Hematopoietic multipotent progenitor cell treated with erythropoietin and hydrocortisone succinate and interleukin-3 and kit ligand, for 15 days (in vitro differentiated cells): ENCODE measurements at places on chromosomes 2 and 18.

DNA sequence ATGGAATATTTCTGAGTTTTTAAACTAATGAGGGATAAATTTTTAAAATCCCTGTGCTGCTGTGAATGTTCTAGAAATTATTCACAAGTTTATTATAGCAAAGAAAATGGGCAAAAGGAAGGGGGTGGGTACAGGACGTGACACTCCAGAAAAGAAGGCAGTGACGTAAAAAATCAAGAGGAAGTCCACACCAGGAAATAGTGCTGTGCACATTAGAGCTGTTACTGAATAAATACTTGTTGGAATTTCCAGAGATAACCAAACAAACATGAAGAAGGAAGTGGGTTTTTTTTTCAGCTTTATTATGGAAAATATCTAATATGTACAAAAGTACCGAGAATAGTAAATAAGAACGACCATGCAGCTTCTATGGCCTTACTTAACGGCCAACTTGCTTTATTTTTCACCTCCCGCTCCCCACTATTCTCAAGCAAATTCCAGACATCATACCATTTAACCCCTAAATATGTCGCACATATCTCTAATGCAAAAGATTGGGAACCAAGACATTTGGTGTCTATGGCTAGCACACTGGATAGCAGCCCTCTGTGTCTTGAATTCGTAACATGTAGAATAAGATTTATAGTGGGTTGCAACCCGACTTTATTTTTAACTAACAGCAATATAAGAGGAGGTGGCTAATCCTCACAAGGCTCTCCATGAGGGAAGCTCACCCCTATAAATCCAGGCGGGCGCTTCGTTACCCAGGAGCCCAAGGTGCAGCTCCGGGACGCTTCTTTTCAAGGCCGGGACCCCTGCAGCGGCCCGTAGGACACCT lies 580 bp upstream of the NDUFV2 start:
- DNase-seq: no peak

DNA sequence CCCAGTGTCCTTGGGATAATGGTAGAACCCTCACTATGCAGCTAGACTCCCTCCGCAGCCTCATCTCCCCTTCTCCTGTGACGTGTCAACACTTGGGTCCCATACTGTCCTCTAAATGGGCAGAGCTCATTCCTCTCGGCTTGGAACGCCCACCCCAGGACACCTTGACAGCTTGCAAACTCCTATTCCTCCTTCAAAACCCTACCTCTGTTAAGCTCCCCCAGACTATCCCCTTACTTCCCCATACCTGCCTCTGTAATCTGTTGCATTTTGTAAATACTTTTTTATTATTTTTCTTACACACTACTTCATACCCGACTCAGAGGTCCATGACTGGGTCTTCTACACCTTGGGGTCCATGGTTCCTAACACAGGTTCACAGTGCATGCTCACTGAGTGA lies 28.0 kb downstream of the STEAP3 start:
- DNase-seq: no peak

DNA sequence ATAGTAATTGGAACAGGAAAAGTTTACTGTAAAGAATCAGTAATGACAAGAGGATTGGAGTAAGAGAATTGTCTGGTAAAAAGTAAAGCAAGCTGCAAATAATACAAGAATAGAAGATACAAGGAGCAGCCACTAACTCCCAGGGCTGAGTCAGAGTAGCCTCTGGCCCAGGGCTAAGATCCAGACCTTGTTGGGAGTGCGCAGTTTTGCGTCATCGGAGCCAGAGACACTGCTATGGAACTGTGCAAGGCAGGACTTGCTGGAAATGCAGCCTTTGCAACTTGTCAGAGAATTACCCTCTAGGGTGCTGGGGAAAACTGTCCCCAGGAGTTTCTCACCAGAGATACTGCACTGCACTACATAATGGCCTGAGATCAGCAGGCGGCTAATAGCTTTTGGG lies 135.2 kb downstream of the NYAP2 start:
- DNase-seq: no peak

- DNase-seq: no peak
These were observed 398.8 kb upstream of the TRIB2 start for GRCh38 chr2:12317814-12318426.

DNA sequence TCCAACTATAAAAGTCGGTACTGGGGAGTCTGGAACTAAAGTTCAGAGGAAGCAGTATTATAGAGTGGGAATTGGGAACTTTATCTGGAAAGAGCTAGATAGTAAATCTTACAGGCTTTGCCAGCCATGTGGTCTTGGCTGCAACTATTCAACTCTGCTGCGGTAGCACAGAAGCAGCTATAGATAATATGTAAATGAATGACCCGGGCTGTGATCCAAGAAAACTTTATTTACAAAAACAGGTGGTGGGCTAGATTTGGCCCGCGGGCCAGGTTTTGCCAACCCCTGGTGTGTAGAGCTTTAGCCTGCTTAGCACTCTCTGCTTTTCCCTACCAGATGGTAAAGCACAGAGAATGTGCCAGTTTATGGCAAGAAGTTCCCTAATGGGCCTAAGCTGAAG lies 70.8 kb downstream of the TNP1 start:
- peak; percentile 45 for DNase-seq
